ENCODE measurements at places on chromosomes 11 and 22.

DNA sequence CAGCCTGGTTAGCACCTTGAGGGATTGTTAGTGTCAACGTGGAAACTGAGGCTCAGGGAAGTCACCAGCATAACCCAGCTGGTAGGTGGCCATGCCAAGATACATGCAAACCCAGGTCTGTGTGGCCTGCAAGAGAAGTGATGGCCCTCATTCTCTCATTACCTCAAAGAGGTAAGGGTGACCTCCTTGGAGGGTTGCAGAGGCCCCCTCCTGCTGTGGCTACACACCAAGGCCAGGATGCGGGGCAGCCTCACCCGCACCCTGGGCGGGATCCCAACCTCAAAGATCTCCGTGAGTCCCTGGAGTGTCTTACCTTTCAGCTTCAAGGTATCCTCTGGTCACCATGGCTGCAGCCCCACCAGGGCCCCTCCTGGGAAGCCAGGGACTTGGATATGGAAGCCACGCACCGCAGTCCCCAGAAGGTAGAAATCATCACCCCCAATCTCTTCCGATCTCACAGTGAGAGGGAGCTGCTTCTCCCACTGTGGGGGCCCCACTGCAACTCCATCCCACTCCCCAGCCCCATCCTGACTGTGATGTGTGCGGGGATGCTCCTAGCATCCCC, 95.4 kb downstream of the MORC2 start:
- DNase-seq: no peak

DNA sequence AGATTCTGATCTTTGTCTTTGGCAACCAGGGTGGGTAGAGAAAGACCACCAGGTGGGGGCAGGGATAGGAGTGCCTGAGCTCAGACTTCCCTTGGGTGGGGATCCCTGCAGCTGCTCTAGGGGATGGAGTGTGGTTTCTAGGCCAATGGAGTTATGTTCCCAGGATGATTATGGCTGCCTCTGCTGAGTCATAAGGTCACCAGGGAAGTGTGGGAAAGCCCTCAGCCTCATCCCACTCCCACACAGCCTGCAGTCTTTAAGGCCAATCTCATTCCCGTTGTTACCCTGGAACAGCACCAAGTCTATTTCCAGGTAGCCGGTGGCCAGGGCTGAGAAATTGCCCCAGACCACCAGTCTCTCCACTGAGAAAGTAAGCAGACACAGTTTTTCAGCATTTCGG, 2269.3 kb upstream of the RAG2 start:
- no peak for DNase-seq

GRCh38 chr11:121766991-121767390, 314.2 kb upstream of the SORL1-AS1 start:
- no peak for DNase-seq

DNA sequence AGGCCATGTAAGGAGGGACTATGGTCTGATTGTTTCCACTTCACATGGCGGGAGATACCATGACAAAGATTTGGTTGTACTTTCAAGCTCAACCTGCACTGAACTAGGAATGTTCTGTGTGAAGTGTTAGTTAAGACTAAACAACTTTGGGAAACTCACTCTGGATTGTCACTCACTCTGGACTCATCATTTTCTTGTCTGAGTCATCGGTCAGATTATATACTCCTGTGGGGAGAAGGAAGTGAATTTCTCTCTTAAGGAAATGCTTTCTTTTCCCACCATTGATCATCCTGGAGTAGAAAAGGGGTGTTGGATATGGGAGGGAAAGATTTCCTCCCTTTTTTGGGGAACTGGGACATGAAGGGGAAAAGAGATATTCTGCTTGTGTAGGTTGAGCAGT, 26.9 kb upstream of the CAT start:
- no peak for DNase-seq

DNA sequence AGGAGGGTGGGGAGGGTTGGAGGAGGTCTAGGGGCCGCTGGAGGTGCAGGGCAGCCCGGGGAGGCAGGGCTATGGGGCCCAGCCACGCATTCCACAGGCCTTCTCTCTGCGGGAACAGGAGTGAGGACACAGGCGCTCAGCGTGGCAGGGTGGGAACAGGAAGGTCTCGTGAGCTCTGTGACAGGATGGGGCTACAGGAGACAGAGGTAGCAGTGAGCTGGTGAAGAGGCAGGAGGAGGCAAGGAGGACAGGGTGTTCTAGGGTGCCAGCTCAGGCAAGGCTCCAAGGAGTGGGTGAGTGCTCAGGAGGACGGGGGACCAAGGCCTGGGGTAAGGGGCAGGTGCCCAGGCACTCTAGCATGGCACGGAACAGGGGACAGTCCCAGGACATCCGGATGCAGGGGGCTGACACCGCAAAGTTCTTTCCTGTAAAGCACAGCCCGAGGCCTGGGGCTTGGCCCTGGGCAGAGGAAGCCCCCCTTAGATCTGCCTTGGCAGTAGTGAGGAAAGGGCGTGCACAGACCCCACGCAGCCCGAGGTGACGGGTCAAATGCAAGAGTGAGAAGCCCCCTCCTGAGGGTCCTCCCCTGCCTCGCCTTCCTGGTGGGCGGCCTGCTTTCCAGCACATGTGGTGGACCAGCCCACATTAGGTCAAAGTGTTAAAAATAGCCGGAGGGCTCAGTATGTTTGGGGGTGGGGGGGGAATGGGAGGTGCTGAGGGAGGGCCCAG, 4.7 kb upstream of the NEAT1 start:
- DNase-seq: no peak

DNA sequence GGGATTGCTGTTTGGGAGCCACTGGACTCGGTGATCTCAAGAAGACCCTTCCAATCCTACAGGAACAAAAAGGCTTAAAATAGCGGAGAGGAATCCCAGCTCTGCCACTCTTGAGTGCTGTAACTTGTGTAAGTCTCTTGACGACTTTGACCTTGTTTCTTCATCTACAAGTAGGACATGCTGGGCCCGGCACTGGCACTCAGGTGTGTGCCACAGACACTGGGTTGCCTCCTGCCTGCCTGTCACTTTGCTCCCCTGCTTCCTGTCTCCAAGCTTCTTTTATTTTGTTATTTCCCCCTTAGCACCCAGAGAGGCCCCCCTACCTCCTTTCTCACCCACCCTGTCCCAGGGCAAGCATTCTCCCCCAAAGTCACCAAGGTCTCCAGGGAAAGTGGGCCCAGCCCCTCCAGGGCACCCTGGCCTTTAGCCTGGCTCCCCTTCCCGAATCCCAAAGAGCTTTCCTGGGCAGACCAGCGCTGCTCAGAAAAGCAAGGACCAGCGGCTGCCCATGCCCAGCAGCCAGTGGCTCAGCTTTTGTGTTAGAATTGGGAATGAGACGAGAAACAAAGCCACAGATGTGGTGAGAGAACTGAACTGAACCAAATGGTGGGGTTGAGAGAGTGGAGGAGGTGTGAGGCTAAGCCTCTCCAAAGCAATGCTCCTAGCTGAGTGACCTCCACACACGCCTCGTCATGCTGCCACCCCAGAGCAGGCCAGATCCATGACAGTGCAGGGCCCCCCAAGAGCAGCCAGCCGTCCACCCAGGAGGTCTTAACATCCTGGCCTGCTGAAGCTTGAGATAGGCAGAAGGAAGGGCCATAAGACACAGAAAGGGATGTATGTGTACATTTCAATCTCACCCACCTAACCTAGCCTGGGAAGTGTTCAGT, 4.5 kb downstream of the TRIM29 start:
- no peak for DNase-seq

Data from activated T-helper 1 cell treated with Interleukin-2 at 50 U/mL for 16 hours (primary cell).